ENCODE measurements at places on chromosomes 5 and 9.

GRCh38 chr9:113996531-113997001 is 81.5 kb downstream of the AMBP start:
- no peak for DNase-seq

DNA sequence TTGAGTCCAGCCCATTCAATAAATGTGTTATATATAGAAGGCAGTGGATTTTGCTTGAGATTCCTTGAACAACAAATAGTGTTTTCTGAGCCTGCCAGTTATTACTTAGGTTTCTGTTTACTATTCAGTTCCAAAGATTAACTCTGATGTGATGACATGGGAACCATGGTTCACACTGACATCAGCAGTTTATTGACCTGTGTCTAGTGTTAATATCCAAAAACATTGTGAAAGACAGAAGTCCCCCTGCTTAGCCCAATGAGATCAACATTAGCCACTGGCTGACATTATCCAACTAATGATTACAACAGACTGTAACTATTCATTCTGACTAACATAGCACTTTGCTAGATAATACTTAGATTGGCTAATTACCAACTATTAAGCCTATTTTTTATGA is 14.9 kb downstream of the APBA1 start:
- DNase-seq, result no peak

GRCh38 chr9:72390907-72391306 is 25.9 kb upstream of the ZFAND5 start:
- no peak for DNase-seq

- DNase-seq, result no peak
Measured at GRCh38 chr5:142743592-142744441, 26.4 kb upstream of the ARHGAP26 start.

GRCh38 chr9:20981486-20981885 is 50.0 kb downstream of the HACD4 start:
- peak; percentile 91 for DNase-seq

- DNase-seq, result no peak
Measured at GRCh38 chr5:107184871-107185270, 485.9 kb downstream of the EFNA5 start.

DNA sequence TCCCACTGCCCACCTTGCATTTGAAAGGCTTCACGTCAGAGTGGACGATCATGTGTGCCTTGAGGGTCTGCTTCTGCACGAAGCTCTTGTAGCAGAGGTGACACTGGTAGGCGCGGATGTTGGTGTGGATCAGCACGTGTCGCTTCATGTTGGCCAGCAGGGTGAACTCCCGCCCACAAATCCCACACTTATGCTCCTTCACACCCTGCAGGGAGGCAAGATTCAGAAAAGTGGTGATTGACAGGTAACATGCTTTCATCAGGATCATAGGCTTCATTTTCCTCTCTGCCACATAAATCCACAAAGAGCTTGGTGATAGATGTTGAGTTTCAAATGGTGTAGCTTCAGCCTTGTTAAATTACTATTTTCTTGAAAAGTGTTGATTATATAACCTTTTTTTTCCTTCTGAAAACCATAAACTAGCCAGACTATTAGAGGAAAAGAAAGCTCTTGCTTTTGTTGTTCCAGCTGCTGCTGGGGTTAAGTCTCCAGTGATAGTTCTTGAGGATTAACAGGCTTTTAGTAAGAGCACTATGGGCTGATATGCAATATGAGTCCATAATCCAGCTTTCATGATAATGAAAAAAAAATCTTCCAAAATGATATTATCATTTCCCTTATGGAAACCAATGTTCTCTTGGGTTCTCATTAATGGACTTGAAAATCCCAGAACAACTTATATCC is 50.7 kb downstream of the ZNF366 start:
- no peak for DNase-seq

DNA sequence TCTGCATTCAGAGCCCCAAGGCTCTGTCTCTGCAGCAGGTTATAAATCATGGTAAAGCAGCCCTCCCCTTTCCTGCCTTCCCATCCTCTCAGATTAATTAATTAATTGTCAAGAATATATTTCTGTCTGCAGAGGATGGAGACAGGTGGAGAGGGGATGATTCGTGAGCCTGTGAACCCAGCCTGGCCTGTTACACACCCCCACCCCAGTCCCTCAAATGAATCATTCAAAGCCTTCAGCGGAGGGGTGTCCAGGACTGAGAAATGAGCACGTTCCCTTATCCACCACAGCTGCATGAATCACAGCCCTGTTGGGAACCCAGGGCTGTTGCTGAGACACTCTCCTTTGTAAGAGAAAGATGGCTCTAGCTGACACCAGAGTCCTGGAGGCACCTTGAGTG is 56.0 kb downstream of the NIPAL4 start:
- DNase-seq, result peak; percentile 71

DNA sequence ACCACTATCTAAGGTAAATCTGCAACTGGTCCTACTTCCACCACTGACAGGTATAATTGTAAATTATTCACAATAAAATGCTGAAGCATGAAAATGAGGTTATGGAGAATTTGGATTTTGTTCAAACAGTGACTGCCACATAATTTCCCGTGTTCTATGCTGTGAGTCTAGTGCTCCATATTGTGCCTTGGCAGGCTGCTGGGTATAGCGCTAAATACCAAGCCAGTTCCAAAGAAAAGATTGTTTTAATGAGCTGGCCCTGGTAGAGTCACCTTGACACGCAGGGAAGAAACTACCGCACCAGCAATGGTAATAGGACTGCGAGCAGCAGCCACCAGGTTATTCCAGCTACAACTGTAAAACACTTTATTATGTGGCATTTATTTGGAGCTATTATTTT is 30.4 kb downstream of the PSMB7 start:
- no peak for DNase-seq

- no peak for DNase-seq
Measured at GRCh38 chr9:99868845-99869244, 37.6 kb upstream of the STX17 start.

GRCh38 chr9:96482476-96482875 is 32.5 kb downstream of the HABP4 start:
- no peak for DNase-seq

- no peak for DNase-seq
Measured at GRCh38 chr9:4850603-4851310, 58.0 kb downstream of the RCL1 start.

- DNase-seq, result no peak
Measured at GRCh38 chr9:13615660-13616490, 336.4 kb upstream of the MPDZ start.

DNA sequence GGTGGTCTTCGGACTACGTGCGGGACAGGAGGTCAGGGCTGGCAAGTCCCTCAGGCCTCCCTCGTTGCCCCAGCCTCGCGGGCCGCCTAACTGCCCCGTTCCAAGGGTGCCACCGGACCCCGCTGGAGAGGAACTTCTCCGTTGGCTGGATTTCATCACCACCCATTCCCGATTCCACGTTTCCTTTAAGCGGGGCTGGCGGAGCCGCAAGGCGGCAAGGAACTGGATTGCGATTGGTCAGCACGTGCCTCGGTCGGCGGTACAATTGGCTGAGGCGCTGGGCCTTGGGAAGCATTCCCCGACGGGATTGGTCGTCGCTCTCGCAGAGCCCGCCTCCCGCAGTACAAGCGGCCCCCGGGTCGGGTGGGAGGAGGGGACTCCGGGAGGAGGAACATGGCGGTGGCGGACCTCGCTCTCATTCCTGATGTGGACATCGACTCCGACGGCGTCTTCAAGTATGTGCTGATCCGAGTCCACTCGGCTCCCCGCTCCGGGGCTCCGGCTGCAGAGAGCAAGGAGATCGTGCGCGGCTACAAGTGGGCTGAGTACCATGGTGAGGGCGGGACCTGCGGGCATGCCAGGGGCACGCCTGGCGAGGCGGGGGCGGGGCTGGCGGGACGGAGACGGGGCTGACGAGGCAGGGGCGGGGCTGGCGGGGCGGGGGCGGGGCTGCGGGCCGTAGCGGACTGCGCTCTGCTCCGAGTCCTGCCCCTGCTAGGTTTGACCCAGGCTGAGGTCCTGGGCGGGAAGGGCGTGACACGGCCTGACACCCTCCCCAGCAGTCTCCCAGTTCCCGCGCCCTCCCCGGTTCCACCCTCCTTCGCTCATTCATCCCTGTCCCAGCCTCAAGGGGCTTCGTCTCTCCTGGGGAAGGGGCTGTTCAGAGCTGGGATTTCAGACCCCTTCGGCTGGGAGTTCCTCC is at the start of gene PHPT1:
TSS of gene PHPT1 (plus strand) at position 372 of the 922 bp plus-strand sequence. CDS start at position 394, 22 bp downstream.
- DNase-seq, result peak; percentile 99

GRCh38 chr5:69288688-69289087 is 43.9 kb downstream of the CCDC125 start:
- DNase-seq, result no peak

GRCh38 chr9:83000765-83001164 is 62.2 kb downstream of the RASEF start:
- DNase-seq, result no peak

- DNase-seq, result no peak
Measured at GRCh38 chr9:76412638-76413037, 18.4 kb upstream of the RFK start.

DNA sequence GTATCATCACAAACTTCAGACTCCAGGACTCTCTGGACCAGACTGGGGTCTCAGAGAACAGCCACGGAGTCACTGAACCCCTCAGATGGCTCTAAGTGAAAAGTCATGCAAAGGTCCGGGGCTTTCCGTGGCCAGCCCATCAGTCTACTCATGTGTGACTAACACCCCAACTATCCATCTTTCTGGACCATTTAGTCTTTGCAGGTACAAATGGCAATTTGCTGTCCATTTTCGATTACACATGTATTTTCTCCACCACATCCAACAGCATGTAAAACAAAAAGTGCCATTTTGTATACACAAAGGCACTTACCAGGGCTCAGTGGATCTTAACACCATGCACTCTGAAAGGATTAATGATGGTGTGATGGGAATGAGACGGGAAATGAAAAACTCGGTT is 387.7 kb downstream of the BNC2 start:
- DNase-seq, result no peak

- DNase-seq, result peak; percentile 59
Measured at GRCh38 chr9:7103771-7104170, 346.0 kb downstream of the KDM4C start.
